ENCODE measurements at places on chromosomes 7 and 10.

DNA sequence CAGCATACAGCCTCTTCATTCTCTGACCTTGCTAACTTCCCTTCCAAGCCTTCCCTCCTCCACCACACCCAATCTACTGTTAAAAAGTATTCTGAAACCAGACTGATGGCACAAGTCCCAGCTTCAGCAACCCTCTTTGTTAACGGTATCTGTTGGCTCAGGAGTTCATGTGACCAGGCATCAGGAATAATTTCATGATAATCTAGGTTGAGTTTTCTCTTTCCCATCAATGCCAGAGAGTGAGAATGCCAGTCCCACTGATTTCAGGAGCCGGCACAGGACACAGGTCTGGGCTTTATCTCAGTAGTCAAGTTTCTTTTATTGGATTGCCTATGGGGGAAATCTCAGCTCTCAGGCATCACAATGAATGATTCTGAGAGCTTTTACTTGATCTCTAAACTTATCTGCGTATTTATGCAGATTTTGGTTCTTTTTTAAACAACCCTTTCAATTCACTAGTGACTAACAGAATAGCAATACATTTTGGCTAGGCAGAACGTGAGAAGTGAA lies 231.0 kb upstream of the LYZL1 start:
- no peak overlapping the region for H3K27ac ChIP-seq
- H3K27me3 ChIP-seq: peaks cover 3% of the 10 kb centered on the region
- no peaks in the 10 kb centered on the region for H3K36me3 ChIP-seq
- DNase-seq: no peak
- no peaks in the 10 kb centered on the region for H3K4me1 ChIP-seq

GRCh38 chr10:3128379-3129130 lies 44.0 kb downstream of the PITRM1 start:
- no peak overlapping the region for H3K4me3 ChIP-seq
- H3K36me3 ChIP-seq: peaks cover 53% of the 10 kb centered on the region
- H3K27me3 ChIP-seq: no peaks in the 10 kb centered on the region
- H3K4me1 ChIP-seq: no peaks in the 10 kb centered on the region
- no peak for DNase-seq

- no peak overlapping the region for H3K27ac ChIP-seq
- no peaks in the 10 kb centered on the region for H3K27me3 ChIP-seq
- DNase-seq: no peak
- no peaks in the 10 kb centered on the region for H3K36me3 ChIP-seq
- H3K4me3 ChIP-seq: no peak overlapping the region
These were observed 951.5 kb upstream of the C7orf33 start for GRCh38 chr7:147639037-147639436.

- H3K27me3 ChIP-seq: no peaks in the 10 kb centered on the region
- no peak overlapping the region for H3K27ac ChIP-seq
- H3K4me3 ChIP-seq: no peak overlapping the region
- peaks cover 4% of the 10 kb centered on the region for H3K4me1 ChIP-seq
- no peaks in the 10 kb centered on the region for H3K36me3 ChIP-seq
- DNase-seq: no peak
These were observed 16.1 kb downstream of the ST7 start for GRCh38 chr7:116969371-116969902.

DNA sequence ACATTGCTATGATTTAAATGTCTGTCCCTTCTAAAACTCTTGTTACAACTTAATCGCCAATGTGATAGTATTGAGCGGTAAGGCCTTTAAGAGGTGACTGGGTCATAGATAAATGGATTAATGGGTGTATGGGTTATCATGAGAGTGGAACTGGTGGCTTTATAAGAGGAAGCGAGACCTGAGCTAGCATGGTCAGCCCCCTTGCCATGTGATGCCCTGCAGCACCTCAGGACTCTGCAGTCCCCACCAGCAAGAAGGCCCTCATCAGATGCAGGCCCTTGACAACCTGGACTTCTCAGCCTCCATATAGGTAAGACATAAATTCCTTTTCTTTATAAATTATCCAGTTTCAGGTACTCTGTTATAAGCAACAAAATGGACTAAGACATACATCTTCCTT lies 15.6 kb downstream of the PARP12 start:
- peaks cover 59% of the 10 kb centered on the region for H3K36me3 ChIP-seq
- H3K4me3 ChIP-seq: no peak overlapping the region
- no peak for DNase-seq
- H3K27ac ChIP-seq: no peak overlapping the region
- no peaks in the 10 kb centered on the region for H3K27me3 ChIP-seq

- DNase-seq: no peak
- no peak overlapping the region for H3K4me3 ChIP-seq
- H3K27ac ChIP-seq: no peak overlapping the region
- H3K36me3 ChIP-seq: no peaks in the 10 kb centered on the region
- H3K27me3 ChIP-seq: peaks cover 15% of the 10 kb centered on the region
These were observed 22.2 kb downstream of the LIPJ start for GRCh38 chr10:88608780-88609179.

DNA sequence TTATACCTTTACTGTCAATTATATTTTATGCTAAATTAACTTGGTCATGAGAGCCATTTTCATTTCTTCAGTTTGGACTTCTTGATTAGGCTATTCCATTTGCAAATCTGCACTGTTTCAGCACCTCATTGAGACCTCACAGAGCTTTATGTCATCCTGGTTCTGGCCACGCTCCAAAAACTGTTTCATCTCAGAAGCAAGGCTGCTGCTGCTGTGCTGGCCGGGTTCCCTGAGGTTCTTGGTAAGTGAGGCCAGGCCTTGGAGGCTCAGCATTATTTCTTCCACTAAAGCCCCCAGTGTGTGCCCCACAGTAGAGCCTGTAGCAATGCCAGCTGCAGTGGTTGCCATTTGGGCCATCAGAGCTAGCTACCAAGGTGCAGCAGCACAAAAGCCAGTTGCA lies 7.8 kb upstream of the ZNF485 start:
- peaks cover 33% of the 10 kb centered on the region for H3K4me1 ChIP-seq
- no peak overlapping the region for H3K4me3 ChIP-seq
- H3K36me3 ChIP-seq: peaks cover 6% of the 10 kb centered on the region

GRCh38 chr7:48173756-48174382 lies 2.6 kb downstream of the ABCA13 start:
- H3K27me3 ChIP-seq: peaks cover 10% of the 10 kb centered on the region
- H3K4me1 ChIP-seq: no peaks in the 10 kb centered on the region
- DNase-seq: no peak

- no peak overlapping the region for H3K4me3 ChIP-seq
- H3K27ac ChIP-seq: no peak overlapping the region
- DNase-seq: no peak
- H3K4me1 ChIP-seq: peaks cover 37% of the 10 kb centered on the region
These were observed 6.3 kb downstream of the C7orf57 start for GRCh38 chr7:48041653-48041970.

DNA sequence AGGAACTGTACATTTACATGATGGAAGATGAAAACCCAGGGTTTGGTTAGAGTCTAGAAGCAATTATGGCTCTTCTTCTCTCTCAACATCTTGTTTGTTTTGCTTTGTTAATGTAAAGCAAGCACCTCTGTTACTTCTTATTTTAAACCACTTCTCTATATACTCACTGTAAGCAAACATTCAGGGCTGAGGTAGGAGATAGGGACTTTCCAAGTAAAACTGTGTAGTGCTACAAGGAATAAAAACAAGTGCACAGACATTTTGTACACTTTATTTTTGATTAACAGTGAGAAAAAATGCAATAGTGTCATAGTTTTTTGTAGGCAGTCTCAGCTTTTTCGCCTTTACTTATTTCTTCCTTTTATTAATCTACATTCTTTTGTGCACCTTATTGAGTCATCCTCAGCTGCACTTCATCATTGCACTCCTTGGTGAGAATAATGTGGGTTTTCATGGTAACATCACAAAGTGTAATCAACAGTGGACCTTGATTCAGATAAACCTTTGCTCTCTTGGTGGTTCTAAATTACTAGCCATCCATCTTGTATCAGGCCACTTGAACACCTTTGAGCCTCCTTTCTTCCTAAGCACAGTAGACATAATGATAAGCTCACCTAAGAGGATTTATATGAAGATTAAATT lies 52.9 kb downstream of the ELMO1 start:
- DNase-seq: no peak
- peaks cover 36% of the 10 kb centered on the region for H3K4me1 ChIP-seq
- H3K4me3 ChIP-seq: no peak overlapping the region
- H3K27me3 ChIP-seq: no peaks in the 10 kb centered on the region
- no peak overlapping the region for H3K27ac ChIP-seq

DNA sequence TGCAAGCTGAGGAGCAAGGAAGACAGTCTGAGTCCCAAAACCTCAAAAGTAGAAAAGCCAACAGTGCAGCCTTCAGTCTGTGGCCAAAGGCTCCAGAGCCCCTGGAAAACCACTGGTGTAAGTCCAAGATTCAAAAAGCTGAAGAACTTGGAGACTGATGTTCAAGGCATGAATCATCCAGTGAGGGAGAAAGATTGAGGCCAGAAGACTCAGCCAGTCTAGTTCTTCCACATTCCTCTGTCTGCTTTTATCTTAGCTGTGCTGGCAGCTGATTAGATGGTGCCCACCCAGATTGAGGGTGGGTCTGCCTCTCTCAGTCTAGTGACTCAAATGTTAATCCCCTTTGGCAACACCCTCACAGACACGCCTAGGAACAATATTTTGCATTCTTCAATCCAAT lies 20.1 kb upstream of the MDFIC start:
- H3K4me3 ChIP-seq: no peak overlapping the region
- H3K27ac ChIP-seq: no peak overlapping the region
- DNase-seq: no peak

GRCh38 chr7:17062151-17063044 lies 180.6 kb upstream of the AGR3 start:
- H3K4me3 ChIP-seq: no peak overlapping the region
- no peak for DNase-seq
- peaks cover 20% of the 10 kb centered on the region for H3K4me1 ChIP-seq
- no peak overlapping the region for H3K27ac ChIP-seq

DNA sequence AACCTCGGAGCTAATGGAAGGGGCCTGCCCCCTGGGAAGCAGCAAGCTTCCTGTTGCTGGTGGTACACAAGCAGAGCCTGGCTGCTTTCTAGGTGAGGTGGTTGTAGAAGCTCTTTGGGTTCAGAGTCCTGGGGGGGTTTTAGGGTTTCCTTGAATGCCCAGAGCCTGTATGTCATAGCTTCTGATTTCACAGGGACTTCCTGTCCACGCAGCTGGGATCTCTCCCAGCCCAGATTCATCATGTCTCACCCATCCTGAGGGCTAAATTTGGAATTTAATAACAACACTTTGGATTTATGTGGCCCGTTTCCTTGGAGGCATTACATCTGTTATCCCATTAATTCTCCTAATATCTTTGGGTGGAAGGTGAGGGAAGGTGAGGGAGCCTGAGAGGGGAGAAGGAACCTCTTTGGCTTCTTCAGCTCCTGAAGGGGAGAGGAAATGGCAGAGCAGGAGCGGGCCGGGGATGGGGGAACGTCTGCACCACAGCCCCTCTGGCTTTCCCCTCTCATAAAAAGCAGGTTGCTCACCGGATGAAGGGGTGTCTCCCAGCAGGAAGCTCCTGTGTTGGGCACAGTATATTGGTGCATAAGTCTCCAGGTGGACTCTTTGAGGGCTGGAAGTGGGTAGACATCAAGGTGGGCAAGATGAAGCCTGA lies 19.7 kb downstream of the RPS24 start:
- no peaks in the 10 kb centered on the region for H3K27me3 ChIP-seq
- no peaks in the 10 kb centered on the region for H3K4me1 ChIP-seq
- no peaks in the 10 kb centered on the region for H3K36me3 ChIP-seq
- DNase-seq: no peak

GRCh38 chr7:134420424-134421125 lies 38.3 kb downstream of the AKR1B1 start:
- H3K36me3 ChIP-seq: no peaks in the 10 kb centered on the region
- H3K4me3 ChIP-seq: no peak overlapping the region
- DNase-seq: no peak
- no peaks in the 10 kb centered on the region for H3K4me1 ChIP-seq
- peaks cover 2% of the 10 kb centered on the region for H3K27me3 ChIP-seq
- no peak overlapping the region for H3K27ac ChIP-seq

GRCh38 chr7:41892356-41893100 lies 189.6 kb upstream of the INHBA start:
- DNase-seq: no peak
- no peak overlapping the region for H3K4me3 ChIP-seq
- no peaks in the 10 kb centered on the region for H3K36me3 ChIP-seq
- peaks cover 10% of the 10 kb centered on the region for H3K27me3 ChIP-seq
- H3K27ac ChIP-seq: no peak overlapping the region

- H3K4me3 ChIP-seq: no peak overlapping the region
- H3K27me3 ChIP-seq: peaks cover 3% of the 10 kb centered on the region
- H3K36me3 ChIP-seq: no peaks in the 10 kb centered on the region
- no peaks in the 10 kb centered on the region for H3K4me1 ChIP-seq
These were observed 104.3 kb downstream of the MARCHF5 start for GRCh38 chr10:92395271-92395670.

DNA sequence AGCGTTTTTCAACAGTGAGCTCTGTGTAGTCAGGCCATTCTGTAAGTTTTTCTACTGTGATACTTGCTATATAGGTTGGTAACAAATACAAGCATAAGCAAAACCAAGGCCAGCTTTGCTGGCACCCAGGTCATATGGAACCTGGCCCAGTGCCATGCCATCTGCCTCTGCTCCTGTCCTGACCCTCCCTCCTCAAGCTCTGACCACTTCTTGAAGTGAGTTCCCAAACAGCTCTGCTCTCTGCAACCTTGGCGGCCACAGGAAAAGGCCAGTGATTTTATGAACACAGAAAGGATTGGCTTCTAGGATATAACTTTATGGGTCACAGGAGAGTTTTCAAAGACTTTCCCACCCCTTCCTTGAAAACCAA lies 12.8 kb downstream of the NOD1 start:
- H3K27ac ChIP-seq: no peak overlapping the region
- peaks cover 49% of the 10 kb centered on the region for H3K4me1 ChIP-seq
- H3K36me3 ChIP-seq: peaks cover 11% of the 10 kb centered on the region
- H3K4me3 ChIP-seq: no peak overlapping the region
- no peaks in the 10 kb centered on the region for H3K27me3 ChIP-seq

GRCh38 chr7:102064361-102065025 lies 222.2 kb upstream of the SH2B2 start:
- H3K27ac ChIP-seq: peak overlapping the region; percentile 41
- H3K4me3 ChIP-seq: no peak overlapping the region
- no peaks in the 10 kb centered on the region for H3K4me1 ChIP-seq
- no peaks in the 10 kb centered on the region for H3K27me3 ChIP-seq

DNA sequence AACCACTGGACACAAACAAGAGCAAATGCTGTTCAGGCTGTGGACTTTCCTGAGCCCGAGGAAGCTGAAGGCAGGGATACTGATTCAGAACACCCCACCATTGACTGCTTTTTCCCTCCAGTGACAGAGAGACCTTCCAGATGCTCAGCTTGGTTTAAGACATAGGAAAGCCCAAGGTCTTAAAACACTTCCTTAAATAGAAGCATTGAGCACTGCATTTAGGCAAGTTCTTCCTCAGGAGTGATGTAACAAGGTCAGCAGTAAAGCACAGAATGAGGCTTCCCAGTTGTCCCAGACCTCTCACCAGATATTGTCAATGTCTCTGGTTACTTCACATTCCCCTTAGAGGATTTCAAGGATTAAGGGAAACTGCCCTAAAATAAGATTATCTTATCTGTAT lies 19.6 kb upstream of the CDCA7L start:
- H3K27me3 ChIP-seq: peaks cover 3% of the 10 kb centered on the region
- DNase-seq: no peak
- H3K27ac ChIP-seq: no peak overlapping the region
- H3K36me3 ChIP-seq: no peaks in the 10 kb centered on the region
- H3K4me3 ChIP-seq: no peak overlapping the region

Measured in activated CD4-positive, alpha-beta T cell treated with anti-CD3 and anti-CD28 coated beads, Interleukin-2, amount 10 ng/mL, durations not matched to agents 7 days and 5 days (primary cell).